ENCODE measurements at places on chromosomes 7 and 10. TPM values are rescaled to one million over a fixed set of nuclear protein-coding genes. Genes with fewer than 3 reads are reported as not detected.

DNA sequence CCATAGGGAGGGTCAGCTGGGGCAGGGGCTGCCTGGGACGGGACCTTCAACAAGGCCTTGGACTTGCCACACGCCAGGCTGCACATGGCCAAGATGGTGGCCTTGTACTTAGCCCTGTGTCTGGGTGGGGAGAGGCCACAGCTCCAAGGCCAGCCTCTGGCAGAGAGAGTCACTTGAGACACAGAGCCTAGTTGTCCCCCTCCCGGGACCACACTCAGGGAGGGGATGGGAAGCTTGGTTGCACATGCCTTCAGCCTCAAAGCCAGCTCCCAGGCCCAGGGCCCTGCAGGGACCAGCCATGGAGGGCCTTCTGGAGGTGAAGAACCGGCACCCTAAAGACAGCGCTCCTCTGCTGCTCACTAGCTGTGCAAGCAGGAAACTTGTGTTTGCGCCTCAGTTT lies 16.7 kb downstream of the MMRN2 start:
- no peak for DNase-seq

DNA sequence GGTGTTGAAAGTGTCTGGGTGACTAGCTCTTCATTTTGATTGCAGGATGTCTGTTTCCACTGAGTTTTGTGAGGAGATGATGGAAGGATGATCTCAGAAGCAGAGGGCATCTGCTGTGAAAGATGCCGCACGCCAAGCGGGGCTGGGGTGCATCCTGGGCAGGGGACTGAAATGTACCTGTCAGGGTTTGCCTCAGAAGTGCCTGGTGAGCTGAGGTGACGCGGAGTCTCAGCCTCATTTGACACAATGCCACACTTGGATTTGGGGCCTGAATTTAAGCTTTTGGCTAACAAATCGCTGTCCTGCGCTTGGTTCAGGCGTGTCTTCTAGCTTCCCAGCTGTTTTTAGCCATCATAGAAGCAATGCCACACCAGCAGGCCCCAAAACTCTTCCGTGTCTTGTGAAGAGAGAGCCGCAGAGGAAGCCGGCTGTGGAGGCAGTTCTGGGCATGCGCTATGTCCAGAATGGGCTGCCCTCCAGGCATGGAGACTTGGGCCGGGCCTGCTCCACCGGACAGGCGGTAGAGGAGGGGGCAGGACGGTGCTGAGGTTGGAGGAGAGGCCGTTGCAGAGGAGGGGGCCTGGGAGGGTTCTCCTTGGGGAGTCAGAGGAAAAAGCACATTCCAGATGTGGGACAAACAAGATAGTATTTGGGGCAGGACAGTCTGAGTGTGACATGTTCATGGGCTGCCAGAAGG lies 31.2 kb downstream of the WDR86 start:
- DNase-seq = no peak

DNA sequence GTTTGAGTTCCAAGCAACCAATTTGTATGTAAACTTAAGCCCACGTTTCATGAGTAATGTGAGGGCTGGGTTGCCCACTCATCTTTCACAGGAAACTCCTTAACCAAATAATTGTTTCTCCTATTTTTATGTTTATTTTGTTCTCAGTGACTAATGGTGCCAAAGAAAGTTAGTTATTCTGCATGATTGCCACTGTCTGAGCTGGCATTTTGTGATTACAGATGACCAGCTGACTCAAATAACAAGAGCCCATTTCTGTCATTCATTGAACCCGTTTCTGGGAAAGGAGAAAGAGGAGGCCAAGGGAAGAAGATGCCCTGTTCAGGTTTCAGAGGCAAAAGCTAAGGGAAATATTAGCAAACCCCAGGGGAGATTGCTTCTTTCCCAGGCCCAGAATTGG lies 186.9 kb upstream of the MYO3A start:
- DNase-seq = no peak

DNA sequence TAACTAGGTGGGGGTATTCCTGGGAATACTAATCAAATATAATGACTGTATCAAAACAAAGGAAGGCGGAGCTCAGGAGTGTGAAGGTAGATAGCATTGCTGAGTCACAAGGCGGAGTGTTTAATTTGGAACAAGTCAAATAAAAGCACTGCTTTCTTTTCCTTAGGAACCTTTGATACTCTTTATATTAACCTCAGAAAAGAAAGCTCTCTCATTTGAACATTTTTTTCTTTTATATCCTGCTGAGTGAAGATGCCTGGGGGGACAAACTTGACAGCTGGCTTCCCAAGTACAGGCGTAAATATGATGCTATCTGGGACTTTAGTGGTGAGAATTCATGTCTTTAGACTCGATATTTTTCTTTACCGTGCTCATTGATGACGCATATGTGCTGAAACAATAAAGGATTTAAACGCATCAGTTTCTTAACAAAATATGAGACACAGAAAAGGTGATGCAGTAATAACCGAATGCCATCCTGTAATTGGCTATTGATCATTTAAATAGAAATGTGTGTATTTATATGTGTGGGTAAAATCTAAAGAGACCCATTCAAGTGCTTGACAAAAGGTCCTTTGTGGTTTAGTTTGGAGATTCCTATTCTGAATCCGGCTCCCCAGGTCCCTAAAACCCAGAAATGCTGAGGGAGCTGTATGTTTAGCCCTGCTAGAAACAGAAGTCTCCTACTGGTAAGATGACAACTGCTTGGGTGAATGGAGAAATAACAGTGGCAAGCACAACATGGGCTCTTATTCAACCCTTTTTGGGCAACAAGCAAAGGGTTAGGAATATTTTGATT lies 102.7 kb downstream of the PRTFDC1 start:
- no peak for DNase-seq

DNA sequence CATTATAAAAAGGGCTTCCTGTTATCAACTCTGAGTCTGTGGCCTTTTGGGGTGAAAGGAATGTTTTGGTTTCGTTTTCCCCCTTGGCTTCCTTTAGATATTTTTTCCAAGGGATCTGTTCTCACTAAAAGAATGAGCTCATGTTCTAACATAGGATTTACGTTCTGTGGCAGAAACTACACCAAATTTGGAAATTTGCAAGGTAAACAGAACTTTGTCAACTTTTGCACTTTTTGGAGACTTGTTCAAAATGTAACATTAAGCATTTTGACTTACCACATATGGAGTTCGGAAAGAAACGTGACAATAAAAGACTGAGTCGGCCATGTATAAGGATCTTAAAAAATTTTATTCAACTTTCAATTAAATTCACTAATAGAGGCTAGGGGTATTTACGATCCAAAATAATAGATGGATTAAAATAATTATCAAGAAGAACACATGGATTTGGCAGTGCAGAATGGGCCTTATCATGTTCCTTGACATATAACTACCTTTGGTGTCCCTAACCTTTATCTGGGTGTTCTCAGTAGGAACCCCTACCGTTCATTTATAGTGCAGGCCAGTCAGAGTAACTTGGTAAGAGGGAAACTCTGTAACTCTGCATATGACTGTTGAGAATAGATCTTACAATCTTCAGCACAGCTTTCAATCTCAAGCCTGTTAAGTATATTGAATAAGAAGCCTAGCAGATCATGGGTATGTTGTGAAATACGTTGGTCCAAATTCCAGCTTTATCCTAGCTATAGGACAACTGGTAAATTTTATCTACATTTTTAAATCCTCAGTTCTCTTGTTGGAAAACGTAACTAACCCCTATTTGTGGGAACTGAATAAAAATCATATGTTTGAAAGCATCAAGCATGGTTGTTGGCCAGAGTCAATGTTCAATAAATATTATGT lies 11.8 kb downstream of the CPED1 start:
- DNase-seq = no peak

DNA sequence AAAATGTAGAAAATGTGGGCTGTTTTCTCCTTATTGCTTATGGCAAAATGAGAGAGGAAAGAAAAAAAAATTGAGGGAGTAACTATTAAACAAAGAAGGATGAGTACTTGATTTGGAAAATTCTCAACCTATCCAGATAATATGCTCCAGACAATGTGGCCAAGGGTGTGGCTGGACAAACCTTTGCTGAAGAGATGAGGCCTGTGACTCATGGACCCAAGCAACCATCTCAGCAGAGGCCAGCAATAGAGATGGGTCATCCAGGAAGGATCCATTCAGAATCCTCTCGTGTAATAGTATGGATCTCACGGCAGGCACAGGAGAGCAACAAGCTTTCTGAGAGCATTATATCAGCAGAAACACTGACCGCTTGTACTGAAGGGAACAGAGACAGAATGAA lies 120.3 kb upstream of the CELF2 start:
- no peak for DNase-seq

LIPM gene
- total RNA-seq = not detected

EIF4EBP2 gene
- 92.7 TPM for total RNA-seq

HOXA4 gene
- 0.97 TPM for total RNA-seq
